Hippocampal formation (tissue), 2 donors: ENCODE measurements at places on chromosomes 1 and 21.

DNA sequence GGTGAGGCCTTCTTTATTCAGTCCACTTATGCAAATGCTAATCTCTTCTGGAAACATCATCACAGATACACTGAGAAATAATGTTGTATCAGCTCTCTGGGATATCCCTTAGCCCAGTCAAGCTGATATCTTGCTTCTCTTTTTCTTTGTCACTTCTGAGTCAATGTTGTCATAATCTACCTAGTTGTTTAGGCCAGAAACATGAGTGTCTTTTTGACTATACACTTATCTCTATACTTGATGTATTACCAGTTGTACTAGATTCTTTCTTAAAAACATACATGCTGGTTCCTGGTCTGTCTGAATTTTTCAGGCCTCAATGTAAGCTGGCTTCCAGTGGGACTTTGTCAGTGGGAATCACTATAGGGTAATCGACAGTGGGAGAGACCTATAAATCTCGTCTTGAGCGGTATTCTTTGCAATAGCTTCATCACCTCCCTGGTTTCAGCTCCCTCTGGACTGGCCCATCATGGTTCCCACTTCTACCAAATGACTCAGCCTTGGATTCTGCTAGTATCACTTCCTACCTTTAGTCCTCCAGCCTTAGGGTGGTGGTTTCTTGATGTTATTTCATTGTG, 135.2 kb upstream of the CYYR1 start:
- DNase-seq: no peak

GRCh38 chr1:185157599-185158412, 839 bp downstream of the SWT1 start:
- peak; percentile 6 for DNase-seq

DNA sequence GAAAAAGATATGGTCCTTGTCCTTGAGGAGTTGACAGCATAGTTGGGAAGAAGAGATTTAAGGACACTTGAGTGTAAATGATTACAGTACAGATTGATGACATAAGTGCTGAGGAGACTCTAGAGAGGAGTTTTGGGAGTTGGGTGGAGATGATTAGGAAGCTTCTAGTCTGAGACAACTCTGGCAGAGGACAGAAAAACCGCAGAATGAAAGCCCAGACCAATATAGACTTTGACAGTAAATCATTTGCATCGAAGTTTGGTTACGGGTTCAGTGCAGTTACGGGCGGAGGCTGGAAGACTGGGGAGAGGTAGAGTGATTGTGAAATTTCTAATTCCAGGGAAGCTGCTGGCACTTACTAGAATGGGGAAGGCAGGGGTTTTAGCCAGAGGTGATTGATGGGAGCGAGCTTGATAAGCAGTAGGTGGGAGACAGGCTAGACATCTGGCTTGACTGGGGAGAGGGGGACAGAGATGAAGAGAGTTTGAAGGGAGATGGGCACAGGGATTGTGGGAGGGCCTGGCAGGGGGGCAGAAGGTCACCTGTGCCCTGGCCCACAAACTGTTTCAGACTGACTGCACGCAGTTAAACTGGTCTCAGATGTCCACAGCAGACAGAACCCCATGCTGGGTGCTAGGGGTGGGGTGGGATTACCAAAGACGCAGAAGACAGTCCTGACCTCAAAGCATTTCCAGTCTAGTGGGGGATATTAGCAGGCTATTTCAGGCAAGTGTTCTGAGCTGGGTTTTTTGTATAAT, 20.1 kb downstream of the SH2D2A start:
- no peak for DNase-seq

GRCh38 chr1:66240491-66241484, 293.2 kb upstream of the SGIP1 start:
- DNase-seq: no peak

GRCh38 chr1:54219688-54220003, 19.7 kb downstream of the MRPL37 start:
- no peak for DNase-seq

DNA sequence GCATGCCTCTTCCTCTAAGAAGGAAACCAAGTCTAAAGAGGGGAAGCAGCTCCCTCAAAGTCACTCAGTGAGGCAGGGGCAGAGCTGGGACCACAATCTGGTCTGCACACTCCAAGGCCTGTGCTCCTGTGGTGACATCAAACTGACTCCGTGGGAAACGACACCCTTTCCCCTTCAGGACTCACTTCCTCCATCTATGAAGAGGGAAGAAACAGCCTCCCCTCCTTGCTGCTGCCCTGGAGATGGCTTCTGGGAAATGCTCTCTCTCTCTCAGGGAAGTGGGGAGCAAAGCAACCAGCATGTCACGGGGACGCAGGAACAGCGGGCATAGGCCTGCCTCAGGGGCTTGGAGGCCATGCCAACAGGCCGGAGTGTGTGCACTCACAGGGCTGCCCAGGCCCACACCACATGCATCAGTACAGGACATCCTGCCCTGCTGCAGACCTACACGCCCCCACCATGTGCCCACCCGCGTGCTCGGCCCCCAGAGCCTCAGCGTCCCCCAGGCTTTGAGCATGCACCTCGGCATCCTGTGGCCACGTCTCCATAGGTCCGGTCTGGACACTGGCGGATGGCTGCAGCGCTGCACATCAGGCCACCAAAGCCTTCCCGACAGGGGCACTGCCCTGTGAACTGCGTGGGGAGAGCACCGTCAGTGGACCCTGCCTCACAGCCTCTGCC, 25.7 kb downstream of the LAMB3 start:
- no peak for DNase-seq

DNA sequence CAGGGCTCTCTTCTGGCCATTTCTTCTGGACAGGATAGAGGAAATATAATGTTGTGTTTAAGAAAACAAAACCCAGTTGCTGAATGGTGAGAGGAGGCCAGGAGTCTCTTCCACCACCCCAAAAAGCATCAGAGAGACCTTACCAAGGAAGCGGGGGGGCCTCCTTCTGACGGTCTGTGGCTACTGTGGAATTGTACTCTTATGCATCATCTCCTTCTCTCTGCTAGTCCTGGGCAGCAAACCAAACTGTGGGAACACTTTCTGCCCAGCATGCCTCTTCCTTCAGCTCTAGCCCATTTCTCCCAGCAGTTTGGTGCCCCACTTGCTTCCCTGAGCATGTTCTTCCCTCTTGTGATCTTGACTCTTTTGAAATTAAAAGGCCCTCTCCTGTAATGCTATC, 157.7 kb downstream of the HHIPL2 start:
- DNase-seq: no peak

- DNase-seq: no peak
These were observed 114.7 kb downstream of the ATP5PO start for GRCh38 chr21:33800753-33801423.

DNA sequence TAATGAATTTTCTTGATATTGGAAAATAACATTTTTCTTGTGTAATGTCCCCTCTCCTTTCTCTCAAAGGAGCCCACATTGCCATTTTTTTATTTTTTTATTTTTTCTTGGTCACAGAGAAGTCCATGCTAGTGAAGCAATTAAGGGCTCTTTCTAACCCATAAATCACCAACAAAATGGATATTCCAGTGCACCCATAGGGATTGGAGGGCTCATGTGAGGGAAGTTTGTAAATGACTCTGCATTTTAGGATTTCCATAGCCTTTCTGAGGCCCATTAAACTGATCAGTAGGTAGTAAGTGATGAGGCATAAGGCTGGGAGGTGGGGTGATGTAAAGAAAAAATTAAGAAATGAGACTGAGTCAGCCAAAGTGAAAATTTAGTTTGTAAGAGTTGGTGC, 55.9 kb upstream of the JAK1 start:
- DNase-seq: no peak

DNA sequence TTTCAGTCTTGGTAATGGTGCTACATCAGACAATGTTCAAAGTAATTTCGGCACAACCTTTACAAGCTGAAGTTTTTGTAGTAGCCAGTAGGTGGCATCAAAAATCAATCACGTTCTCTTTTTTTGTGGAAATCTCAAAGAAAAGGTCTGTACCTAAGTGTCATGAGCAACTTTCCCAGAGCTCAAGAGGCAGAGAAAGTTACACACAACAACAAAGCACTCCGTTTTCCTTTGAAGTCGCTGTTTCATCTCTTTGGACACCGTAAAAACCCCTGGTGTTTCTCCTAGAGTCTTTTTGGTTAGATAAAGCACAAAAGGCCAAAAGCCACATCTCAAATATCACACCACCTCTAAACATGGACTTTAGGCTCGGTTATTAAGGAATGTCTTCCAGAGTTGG, 131.6 kb downstream of the LHX8 start:
- no peak for DNase-seq

DNA sequence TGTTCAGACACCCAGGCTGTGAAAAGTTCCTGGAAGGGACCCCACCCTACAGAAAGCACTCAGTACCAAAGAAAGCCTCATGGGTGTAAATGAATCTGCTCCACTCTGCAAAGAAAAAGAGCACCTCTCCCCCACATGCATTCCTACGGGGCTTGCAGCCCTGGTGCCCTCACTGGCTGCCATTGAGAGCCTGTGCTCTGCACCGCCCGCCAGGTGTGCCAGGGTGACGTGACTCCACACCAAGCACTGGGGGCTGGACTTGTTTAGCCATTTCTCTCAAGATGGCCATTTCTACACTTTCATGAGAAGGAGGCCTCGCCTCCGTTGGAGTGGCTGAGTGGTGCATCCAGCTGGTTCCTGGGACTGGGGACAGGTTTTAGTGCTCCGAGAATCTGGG, 380.5 kb upstream of the VAMP3 start:
- no peak for DNase-seq

- no peak for DNase-seq
These were observed 12.9 kb upstream of the DNASE2B start for GRCh38 chr1:84385347-84385746.

DNA sequence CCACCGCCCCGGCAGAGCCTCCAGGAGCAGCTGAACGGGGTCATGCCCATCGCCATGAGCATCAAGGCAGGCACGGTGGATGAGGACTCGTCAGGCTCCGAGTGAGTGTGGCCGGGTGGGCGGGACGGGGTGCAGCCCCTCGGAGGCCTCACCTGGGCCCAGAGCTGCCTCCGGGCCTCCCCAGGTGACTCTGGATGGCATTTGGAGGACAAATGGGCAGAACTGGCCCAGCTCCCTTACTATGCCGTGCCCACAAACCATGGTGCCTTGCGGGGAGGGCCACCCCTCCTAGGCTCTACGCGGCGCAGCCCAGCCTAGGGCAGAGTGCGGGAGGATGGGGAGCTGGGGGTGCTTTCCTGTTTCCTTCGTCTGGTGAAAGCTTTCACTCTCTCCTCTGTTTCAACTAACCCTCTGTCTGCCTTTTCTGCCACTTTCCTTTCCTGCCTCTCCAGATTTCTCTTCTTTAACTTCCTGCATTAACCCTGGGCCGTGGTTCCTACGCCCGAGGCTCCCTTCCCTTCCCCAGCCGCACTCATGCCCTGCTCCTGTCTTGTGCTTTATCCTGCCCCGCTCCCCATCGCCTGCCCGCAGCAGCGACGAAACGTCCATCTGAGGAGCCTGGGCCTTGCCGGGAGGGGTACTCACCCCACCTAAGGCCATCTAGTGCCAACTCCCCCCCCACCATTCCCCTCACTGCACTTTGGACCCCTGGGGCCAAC, 9.2 kb downstream of the PSRC1 start:
- no peak for DNase-seq

GRCh38 chr1:111732718-111733117, 6.5 kb downstream of the INKA2 start:
- DNase-seq: no peak

- no peak for DNase-seq
These were observed 5.9 kb upstream of the FAAP20 start for GRCh38 chr1:2200308-2200943.

DNA sequence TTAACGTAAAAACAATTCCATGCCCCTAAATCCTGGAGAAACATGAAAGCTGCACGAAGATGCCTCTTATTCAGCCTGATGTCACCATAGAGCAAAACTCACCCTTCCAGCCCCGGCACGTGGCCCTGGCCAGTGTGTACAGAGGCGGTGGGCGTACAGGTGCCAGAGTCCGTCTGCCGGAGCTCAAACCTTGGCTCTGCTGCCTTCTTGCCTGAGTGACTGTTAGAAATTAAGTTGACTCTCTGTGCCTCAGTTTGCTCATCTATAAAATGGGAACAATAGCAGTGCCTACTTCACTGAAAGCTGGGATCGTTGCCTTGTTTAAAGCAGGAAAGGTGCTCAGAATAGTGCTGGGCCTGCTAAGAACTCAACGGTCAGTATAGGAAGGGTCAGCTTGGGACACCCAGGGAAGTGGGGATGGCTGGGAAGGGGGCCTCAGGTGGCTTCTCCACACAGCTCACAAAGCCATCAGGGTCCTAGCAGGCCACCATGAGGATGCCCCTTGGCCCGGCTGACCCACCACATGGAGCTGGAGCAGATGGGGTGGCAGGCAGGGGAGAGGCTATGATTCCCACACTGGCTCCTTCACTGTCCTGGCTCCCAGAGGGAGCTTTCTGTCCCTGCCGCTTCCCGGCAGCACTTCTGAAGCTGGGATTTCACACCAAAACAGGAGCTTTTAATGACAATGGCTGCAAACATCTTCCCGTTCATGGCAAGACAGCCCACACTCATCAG, 237.2 kb downstream of the NPHP4 start:
- DNase-seq: no peak

- DNase-seq: no peak
These were observed 4.5 kb downstream of the CFHR3 start for GRCh38 chr1:196779093-196779492.

DNA sequence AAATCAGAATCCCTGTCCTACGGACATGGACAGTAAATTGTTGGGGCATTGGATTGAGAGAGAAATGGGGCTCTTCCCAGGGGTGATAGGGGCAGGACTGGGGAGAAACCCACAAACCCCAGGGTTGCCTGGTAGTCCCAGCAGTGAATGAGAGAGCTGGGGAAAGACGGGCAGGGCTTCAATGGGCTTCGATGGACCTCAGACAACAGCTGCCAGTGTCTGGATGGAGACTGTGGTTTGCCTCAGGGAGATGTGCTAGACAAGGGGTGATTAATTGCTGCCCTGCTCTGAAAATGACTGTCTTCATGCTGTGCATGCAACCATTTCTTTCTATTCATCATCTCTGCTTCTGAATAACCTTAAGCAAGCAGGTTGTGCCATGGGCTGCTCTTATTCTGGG, 7.4 kb downstream of the GPR25 start:
- no peak for DNase-seq

GRCh38 chr21:25589887-25590286, 17.4 kb downstream of the MRPL39 start:
- no peak for DNase-seq

DNA sequence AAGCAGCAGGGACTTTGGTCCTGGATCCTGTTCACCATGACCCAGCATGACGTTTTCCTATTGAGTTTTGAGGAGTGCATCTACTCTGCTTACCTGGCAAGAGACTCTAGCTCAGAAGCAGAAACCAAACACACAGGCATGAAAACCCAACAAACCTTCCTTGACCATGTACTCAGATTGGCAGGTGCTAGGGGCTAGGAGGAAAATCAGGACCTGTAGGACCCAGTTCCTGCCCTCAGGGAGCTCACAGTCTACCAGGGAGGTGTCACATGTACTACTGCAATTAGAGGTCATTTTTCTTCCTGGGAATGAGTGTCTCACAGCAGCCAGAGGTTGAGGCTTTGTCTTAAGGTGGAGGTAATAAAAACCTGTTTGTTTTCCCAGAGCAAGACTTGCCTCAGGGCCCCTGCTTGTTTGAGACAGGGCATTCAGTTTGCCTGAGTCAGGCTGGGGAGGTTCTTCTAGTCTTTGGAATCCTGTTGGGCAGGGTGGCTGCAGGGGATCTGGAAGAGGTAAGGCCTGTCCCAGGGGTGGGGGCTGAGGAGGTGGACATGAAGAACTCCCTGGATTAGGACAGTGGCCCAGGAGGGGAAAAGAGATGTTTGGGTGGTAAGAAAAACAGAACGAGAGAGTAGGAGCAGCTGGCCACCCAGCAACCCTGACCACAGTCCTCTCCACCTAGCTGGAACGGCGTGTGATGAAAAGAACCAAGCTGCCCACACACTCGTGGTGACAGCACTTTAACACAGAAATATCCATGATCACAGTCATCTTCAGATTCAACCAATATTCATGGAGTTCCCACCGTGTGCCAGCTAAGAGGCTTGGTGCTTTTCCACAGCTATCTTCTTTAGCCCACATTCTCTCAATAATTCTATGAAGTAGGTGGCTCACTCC, 30.8 kb downstream of the IER5 start:
- no peak for DNase-seq
